ENCODE measurements at places on chromosomes 5 and 9. TPM values are rescaled to one million over a fixed set of nuclear protein-coding genes. Genes with fewer than 3 reads are reported as not detected.

GRCh38 chr9:21831841-21832509 is 29.5 kb downstream of the MTAP start:
- DNase-seq: peak; percentile 93

GRCh38 chr5:14809369-14810155 is 62.0 kb downstream of the ANKH start:
- DNase-seq: peak; percentile 65

- peak; percentile 85 for DNase-seq
Observed at GRCh38 chr9:114718801-114719221, 36.8 kb upstream of the TEX48 start.

- DNase-seq: no peak
Observed at GRCh38 chr9:98516205-98516896, 192.4 kb downstream of the GABBR2 start.

GRCh38 chr5:57937501-57938173 is 455.0 kb upstream of the ACTBL2 start:
- no peak for DNase-seq

DNA sequence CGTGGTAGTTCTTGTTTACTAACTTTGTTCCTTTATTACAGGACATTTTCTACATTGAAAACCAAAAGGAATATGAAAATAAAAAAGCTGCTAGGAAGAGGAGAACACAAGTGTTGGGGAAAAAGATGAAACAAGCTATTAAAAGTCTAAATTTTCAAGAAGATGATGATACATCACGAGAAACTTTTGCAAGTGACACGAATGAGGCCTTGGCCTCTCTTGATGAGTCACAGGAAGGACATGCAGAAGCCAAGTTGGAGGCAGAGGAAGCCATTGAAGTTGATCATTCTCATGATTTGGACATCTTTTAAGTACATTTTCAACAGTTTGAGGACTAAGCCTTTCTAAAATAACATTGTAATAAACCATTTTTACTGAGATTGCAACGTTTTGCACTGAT is 23.8 kb downstream of the PHAX start:
- peak; percentile 48 for DNase-seq

DNA sequence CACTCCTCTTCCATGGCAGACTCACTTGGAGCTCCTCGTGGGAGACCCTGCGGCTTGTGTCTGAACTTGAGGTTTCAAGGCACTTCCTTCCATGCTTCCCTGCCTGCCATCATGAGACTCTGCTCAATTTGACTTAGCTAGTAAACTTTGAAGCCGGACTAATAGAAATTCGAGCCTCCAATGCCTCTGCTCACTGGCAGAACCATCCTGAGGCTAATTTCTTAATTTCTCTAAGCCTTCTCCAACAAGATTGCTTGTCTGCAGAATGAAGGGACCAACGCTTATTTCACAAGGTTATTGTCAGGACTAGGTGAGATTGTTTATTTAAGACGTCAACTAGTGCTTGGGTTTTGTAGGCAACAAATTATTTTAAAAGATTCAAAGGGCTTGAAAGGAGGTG is 3.2 kb downstream of the POU4F3 start:
- no peak for DNase-seq

- DNase-seq: no peak
Observed at GRCh38 chr5:132005591-132005990, 5.9 kb downstream of the ACSL6 start.

- no peak for DNase-seq
Observed at GRCh38 chr9:135526089-135526729, 5.0 kb downstream of the LCN1 start.

- no peak for DNase-seq
Observed at GRCh38 chr5:81835814-81836367, 85.0 kb upstream of the SSBP2 start.

- DNase-seq: no peak
Observed at GRCh38 chr5:178941361-178941760, 363 bp downstream of the ZNF454 start.

The C9 gene
- not detected for total RNA-seq

The C9orf50 gene
- total RNA-seq: not detected

The PLAC8L1 gene
- not detected for total RNA-seq

The S1PR3 gene
- total RNA-seq: 6.5 TPM

The ORM2 gene
- not detected for total RNA-seq

The MCCC2 gene
- 42.6 TPM for total RNA-seq

The TMEM252 gene
- not detected for total RNA-seq

The CTNND2 gene
- total RNA-seq: 0.18 TPM
